ENCODE measurements at places on chromosomes 5 and 9. TPM values are rescaled to one million over a fixed set of nuclear protein-coding genes. Genes with fewer than 3 reads are reported as not detected.

The TMEM174 gene
- total RNA-seq: not detected

The CARTPT gene
- total RNA-seq: not detected

The LMNB1 gene
- total RNA-seq: 14.9 TPM

The TERT gene
- total RNA-seq: not detected

The GADD45G gene
- 0.38 TPM for total RNA-seq

The QRFP gene
- total RNA-seq: not detected

The OLFML2A gene
- 0.56 TPM for total RNA-seq

The BRD9 gene
- 35.8 TPM for total RNA-seq

The DAPK1 gene
- 19.7 TPM for total RNA-seq

The CER1 gene
- total RNA-seq: not detected

The PCDHB5 gene
- total RNA-seq: 3.1 TPM

The LECT2 gene
- not detected for total RNA-seq

All from regular cardiac myocyte (primary cell).